ENCODE measurements at places on chromosomes 12 and 14.

DNA sequence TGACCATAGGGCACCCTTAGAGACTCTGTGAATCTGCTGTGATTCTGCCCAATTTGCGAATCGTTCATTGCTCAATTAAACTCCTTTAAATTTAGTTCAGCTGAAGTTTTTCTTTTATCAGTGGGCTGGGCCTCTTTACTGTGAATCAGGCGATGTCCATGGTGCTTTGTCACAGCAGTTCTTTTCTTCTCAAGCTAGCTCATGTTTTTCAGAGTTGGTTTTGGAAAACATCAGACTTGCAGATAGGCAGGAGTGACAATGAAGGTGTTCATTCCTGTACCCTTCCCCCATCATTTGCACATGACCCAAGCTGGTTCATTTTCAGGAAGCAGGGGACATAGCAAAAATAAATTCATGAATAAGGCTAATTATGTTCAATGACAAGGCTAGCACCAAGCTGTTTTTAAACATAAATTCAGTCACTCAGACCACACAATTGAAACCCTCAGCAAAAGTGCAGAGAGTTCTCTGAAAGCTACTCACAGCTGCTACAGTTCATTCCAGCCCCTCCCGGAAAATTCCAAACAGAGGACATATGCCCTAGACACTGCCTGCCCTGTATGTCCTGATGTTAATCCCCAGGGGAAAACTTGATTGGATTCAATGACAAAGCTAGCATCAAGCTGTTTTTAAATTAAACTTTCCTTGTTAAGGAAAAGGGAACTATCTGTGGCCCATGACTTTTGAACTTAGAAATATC, 383.3 kb downstream of the C12orf75 start:
- no peak for DNase-seq

- DNase-seq, result peak; percentile 93
These were observed 28.8 kb upstream of the BHLHE41 start for GRCh38 chr12:26153421-26154154.

GRCh38 chr14:95611293-95611880, 74.8 kb upstream of the TCL1B start:
- DNase-seq, result no peak

DNA sequence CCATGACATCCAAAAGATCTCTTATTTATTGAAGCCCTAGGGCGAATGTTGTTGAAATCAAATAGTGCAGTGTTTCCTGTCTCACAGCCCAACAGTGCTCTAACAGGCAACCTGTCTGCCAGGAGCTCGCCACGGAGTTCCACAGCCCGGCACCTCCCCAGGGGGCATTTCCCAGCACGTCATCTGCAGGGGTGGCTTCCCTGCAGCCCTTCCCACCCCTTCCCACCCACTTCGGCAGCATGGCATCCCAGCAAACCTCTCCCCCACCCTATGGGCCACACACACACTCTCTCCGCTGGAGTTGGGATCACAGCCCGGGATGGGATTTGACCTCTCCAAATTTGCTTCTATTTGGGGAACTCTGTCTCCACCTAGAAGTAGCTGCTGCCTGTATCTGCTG, 62.7 kb upstream of the C14orf180 start:
- DNase-seq, result no peak

GRCh38 chr14:78253986-78254385, 83.8 kb downstream of the NRXN3 start:
- DNase-seq, result peak; percentile 44

GRCh38 chr12:70671698-70672097, 34.5 kb upstream of the PTPRB start:
- DNase-seq, result no peak

GRCh38 chr14:86999036-86999435, 993.9 kb downstream of the GALC start:
- DNase-seq, result no peak

DNA sequence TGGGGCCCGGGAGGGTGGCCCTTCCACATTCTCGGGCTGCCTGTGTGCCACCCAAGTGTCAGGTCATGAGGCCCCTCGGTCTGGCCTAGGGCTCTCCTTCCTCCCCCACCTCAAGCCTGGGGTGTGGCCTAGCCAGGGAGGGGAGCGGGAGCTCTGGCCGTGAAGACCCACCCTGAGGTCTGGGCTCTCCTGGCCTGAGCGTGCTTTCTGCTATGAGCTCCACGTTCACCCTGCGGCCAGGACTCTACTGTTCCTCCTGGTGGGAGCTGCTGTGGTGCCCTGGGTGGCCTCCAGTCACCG, 12.0 kb downstream of the PACS2 start:
- DNase-seq, result no peak

DNA sequence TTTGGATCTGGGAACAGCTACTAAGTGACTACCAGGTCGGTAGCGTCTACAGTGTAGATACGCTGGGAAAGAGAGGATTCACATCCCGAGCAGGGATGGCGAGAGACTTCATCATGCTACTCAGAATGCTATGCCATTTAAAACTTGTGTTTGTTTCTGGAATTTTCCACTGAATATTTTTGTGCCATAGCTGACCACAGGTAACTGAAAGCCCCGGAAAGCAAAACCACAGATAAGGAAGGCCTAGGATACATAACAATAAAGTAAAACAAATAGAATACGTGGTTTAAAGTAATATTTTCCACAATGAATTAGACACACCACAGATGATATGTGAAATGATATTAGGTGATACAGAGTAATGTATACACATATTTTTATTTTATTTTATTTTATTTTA, 7.9 kb upstream of the HCAR1 start:
- no peak for DNase-seq

DNA sequence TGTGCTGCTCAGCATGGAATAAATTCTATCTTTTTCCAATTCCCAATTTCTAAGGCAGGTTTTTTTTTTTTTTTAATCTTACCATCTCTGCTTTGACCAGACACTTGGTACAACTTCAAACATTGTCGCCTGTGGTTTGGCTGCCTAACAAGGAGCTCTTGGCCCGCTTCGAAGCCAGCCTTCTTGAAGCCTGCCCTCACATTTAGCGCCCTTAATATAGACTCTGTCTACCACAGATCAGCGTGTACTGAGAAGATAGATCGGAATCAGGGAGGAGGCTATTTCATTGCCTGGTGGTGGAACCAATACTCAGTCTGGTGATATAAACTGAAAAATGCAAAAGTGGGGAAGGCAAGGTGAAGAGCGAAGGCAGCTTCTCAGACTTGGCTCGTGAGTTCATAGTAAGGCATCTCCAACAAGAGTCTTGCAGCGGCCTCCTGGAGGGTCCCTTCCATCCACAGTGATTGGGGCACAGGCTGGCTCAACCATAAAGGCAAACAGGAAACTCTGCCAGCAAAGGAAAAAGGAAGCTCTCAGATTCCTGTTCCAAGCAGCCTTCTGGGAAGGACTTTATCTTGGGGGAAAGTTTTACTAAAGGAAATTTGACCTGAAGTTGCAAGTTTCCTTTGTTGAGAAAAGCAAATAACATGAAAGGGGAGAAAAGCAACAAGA, 103.2 kb upstream of the BCL2L14 start:
- DNase-seq, result no peak

DNA sequence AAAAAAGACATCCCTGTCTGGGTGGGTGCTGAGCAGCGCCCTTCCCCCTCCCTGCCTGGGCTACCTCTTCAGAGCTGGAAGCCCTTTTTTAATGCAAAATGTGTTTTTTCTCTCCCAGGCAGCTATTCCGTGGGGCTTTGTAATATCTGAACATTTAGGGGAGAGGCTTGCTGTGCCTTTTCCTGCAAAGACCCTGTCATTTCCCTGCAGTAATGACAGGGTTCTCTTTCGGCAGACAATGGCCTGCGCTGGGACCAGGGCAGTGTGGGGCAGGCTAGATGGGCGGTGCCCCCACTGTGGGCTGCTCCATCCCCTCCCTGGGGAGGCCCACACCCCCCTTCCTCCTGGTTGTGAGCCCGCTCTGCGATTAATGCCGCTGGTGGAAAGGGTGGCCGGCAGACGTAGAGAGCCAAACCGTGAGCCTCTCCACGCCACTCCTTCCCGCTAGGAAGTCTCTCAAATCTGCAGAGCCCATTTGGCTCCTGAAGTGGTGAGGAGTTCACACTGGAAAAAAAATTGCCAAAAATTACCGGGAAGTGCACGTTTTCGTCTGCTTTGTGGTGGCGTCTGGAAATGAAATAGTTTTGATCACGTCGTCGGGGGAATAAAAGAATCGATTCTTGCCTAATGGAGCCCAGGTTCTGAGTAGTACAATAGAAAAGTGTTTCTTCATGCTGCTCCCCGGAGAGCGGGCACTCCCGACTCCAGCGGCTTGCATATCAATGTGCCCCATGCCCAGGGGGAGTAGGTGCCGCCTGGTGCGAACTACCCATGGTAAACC, 31.5 kb downstream of the KIF26A start:
- DNase-seq, result no peak

- DNase-seq, result no peak
These were observed 460.9 kb downstream of the RMST start for GRCh38 chr12:97923546-97923945.

GRCh38 chr12:124847113-124848074, 16.3 kb downstream of the SCARB1 start:
- DNase-seq, result no peak

DNA sequence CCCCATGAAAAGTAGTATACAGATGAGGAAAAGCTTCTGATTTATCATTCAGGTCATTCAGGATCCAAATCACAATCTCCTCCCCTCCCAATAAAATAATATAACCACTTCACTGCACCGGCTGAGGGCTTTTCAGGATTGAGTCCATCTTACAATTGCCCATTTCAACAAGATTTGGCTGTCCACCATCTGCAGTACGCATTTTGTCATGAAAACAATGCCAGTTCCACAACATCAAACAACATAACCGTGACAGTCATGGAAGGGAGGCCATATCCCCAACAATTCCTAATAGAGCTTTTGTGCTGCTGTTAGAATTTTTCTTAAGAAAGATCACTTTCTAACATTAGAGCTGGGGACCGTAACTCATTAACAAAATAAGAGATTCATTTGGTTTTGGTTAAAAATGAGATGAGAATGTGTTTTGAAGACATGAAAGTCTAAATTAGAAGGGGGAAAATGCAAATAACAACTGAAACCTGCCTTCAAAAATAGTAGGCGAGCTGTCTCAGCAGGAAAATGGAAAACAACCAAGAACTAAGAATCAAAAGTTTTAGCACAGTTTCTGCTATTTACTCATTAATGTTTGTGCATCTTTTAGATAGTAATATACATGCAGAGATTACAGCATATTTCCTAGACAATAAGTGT, 38.3 kb upstream of the TMTC2 start:
- DNase-seq, result no peak

DNA sequence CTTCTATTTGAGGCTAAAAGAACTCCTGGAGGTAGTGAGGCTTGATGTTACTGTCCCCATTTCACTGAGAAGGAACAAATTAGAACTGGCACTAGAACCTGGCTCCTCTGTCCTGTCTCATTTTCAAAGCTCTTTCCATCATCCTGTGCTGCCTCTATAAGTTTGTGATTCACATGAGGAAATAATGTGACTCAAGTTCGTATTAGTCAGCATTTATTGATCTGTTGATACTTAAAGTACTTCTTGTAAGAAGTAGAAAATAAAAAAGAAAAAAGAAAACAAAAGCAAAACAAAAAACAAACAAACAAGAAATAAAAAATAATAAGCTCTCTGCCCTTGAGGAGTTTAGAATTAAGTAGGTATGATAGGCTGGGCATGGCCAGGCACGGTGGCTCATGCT, 2.3 kb upstream of the ESPL1 start:
- DNase-seq, result no peak

DNA sequence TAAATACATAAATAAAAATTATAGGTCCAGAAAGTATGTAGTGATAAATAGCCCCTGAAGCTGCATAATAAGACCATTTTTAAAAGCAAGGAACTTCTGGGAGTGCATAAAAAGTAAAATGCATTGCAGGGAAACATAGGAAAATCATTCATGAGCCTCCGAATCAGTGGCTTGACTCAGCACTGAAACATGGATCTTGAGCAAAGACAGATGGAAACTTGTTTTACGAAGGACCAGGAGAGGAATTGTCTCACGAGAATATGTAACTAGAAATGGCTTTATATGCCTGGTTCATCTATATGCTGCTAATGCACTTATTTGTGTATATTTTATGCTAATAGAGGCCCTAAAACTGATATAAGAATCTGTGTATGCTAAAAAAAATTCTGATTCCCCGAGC, 14.7 kb downstream of the TMEM30B start:
- DNase-seq, result no peak

GRCh38 chr12:64065881-64066451, 156.1 kb downstream of the KICS2 start:
- no peak for DNase-seq

DNA sequence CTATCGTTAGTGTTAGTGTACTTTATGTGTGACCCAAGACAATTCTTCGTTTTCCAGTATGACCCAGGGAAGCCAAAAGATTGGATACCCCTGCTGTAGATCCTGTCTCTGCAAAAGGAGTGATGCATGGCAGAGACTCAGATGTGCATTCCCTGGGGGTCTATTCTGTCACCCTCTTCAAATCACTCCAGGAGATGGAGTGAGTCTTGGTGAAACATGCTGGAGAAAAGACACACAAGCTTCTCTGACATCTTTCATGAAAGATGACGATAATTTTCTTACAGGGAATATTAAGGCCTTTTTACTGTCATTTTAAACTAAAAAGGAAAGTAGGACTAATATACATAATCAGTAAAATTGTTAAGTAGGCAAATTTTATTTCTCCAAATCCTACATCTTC, 437.9 kb upstream of the SOX5 start:
- DNase-seq, result no peak

GRCh38 chr14:92988786-92989755, 66.1 kb downstream of the CHGA start:
- DNase-seq, result no peak

DNA sequence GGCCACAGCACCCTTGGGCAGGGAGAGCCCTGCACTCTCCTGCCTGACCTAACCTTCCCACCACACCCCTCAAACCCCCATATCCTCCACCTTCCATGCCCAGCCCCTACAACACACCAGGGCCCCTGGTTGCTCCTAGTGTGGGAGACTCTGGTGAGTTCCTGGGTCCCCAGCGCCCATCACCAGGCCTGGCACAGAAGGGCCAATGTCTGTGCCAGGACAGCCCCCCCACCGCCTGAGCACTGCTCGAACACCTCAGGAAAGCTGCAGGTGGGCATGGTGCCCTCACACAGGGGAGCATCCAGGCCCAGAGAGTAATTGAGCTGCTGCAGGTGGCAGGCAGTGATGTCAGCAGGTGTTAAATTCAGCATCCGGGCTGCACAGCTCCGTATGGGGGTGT, 15.2 kb downstream of the ADCY6 start:
- DNase-seq, result no peak

GRCh38 chr12:6552140-6552551, 3.7 kb downstream of the IFFO1 start:
- DNase-seq, result peak; percentile 42

- DNase-seq, result no peak
These were observed 90.7 kb downstream of the ZFP36L1 start for GRCh38 chr14:68702135-68702534.

GRCh38 chr12:77179515-77179914, 114.1 kb upstream of the E2F7 start:
- DNase-seq, result no peak

GRCh38 chr14:99395909-99396530, 84.6 kb downstream of the SETD3 start:
- peak; percentile 90 for DNase-seq

- no peak for DNase-seq
These were observed 122.1 kb downstream of the STXBP6 start for GRCh38 chr14:24927809-24928208.

GRCh38 chr12:127588249-127588648, 678.7 kb upstream of the TMEM132C start:
- DNase-seq, result peak; percentile 84

Measured in Daoy (cell line).